ENCODE measurements at places on chromosomes 4 and X.
A peak's percentile ranks its signal among the peaks of the same experiment; 100 is the strongest.

- DNase-seq, result no peak
- no peak overlapping the region for H3K4me3 ChIP-seq
- H3K27ac ChIP-seq, result no peak overlapping the region
- no peaks in the 10 kb centered on the region for H3K4me1 ChIP-seq
- H3K27me3 ChIP-seq, result no peaks in the 10 kb centered on the region
Observed at GRCh38 chr4:48565362-48566033, 75.4 kb downstream of the ZAR1 start.

GRCh38 chr4:38609614-38610013, 54.4 kb upstream of the KLF3 start:
- no peak for DNase-seq
- no peaks in the 10 kb centered on the region for H3K27me3 ChIP-seq
- H3K36me3 ChIP-seq, result no peaks in the 10 kb centered on the region
- peaks cover 40% of the 10 kb centered on the region for H3K4me1 ChIP-seq
- H3K27ac ChIP-seq, result no peak overlapping the region

- H3K36me3 ChIP-seq, result no peaks in the 10 kb centered on the region
- no peak for DNase-seq
- no peak overlapping the region for H3K4me3 ChIP-seq
- H3K27ac ChIP-seq, result no peak overlapping the region
- no peaks in the 10 kb centered on the region for H3K4me1 ChIP-seq
Observed at GRCh38 chrX:128870361-128870760, 652.9 kb downstream of the SMARCA1 start.

GRCh38 chr4:8403173-8403753, 37.3 kb downstream of the ACOX3 start:
- H3K4me1 ChIP-seq, result no peaks in the 10 kb centered on the region
- H3K27ac ChIP-seq, result no peak overlapping the region
- H3K27me3 ChIP-seq, result no peaks in the 10 kb centered on the region
- no peak overlapping the region for H3K4me3 ChIP-seq
- DNase-seq, result peak; percentile 27

GRCh38 chr4:151228189-151229119, 48.5 kb upstream of the PRSS48 start:
- no peaks in the 10 kb centered on the region for H3K4me1 ChIP-seq
- H3K36me3 ChIP-seq, result no peaks in the 10 kb centered on the region
- no peak for DNase-seq
- no peaks in the 10 kb centered on the region for H3K27me3 ChIP-seq

DNA sequence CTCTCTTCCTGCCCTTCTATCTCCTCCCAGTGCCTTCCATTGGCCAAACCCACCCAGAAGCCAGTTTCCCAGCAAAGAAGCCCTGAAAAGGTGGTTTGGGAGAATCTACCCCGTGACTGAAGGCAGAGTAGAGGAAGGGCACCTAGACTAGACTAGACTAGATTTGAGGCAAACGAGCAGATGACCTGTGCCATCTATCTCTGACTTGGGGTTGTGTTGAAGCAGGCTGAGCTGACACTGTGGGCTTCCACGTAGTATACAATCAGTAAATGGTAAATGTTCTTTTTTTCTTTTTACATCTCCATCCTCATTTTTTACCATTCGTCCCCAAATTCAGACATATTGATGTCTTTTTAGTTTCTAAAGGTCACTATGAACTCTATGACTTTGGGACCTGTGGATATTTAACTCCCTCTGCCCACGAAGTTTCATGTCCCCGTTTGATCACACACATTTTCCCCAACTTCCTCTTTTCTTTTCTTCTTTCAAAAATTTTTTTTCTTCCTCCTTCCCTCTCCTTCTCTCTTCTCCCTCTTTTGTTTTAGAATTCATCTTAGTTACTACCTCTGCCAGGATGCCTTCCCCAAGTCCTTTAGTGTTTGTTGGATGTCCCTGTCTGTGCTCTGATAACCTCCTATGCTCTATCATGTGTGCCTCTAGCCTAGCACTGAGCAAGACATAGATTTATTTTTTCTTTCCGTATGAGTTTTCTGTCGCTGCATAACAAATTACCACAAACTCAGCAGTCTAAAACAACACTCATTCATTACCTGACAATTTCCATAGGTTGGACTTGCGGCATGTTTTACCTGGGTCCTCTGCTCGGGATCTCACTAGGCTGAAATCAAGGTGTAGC, 6.2 kb upstream of the AFF1 start:
- no peaks in the 10 kb centered on the region for H3K36me3 ChIP-seq
- H3K4me3 ChIP-seq, result no peak overlapping the region
- DNase-seq, result no peak
- H3K27me3 ChIP-seq, result no peaks in the 10 kb centered on the region
- H3K4me1 ChIP-seq, result peaks cover 2% of the 10 kb centered on the region
- no peak overlapping the region for H3K27ac ChIP-seq

GRCh38 chr4:3363411-3364141, 70.8 kb downstream of the RGS12 start:
- H3K4me1 ChIP-seq, result peaks cover under 1% of the 10 kb centered on the region
- H3K27ac ChIP-seq, result no peak overlapping the region
- no peak overlapping the region for H3K4me3 ChIP-seq
- DNase-seq, result no peak
- H3K36me3 ChIP-seq, result no peaks in the 10 kb centered on the region
- H3K27me3 ChIP-seq, result no peaks in the 10 kb centered on the region

Data from CD4-positive, alpha-beta memory T cell (primary cell).